HT-29 (cell line): ENCODE measurements at places on chromosomes 2 and 18. TPM values are rescaled to one million over a fixed set of nuclear protein-coding genes. Genes with fewer than 3 reads are reported as not detected.

GRCh38 chr2:74573747-74574562 lies 19.4 kb downstream of the DOK1 start:
- DNase-seq = no peak

Gene TCF23
- total RNA-seq = not detected in 2 replicates

- DNase-seq = no peak
Observed at GRCh38 chr2:109231428-109231827, 102.4 kb downstream of the SH3RF3 start.

DNA sequence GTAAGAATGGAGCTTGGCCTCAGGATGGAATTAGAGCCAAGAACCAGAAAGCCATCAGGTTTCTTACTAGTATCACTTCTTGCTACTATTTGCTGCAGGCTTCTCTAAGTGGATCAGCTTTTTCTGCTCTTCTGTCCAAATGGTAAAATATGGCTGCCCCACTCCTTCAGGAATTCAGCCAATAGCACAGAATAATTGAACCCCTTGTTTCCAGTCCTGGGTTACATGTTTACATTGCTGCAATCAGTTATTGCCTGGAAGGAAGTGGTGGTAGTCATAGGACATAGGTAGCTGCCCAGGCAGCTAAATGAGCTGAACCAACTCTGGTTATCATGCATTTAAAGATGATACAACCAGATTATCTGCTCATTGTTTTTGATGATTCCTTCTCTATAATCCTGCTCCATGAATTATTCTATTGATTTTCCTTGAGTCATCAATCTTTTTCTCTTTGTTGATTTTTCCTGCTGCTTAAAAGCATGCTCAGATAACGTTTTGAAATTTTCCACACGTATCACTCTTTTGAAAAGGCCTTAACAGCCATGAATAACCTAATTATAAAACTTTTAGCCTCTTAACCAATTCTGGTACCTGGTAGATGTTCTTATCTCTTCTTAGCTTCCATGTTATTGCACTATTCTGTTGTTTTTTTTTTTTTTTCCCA lies 12.6 kb downstream of the AGPS start:
- no peak for DNase-seq

GRCh38 chr2:11343650-11344341 lies 640 bp downstream of the ROCK2 start:
- peak; percentile 71 for DNase-seq

Gene DPY30
- total RNA-seq = 61.4 and 63.7 TPM in 2 replicates

- DNase-seq = no peak
Observed at GRCh38 chr18:63105636-63106316, 213.8 kb downstream of the BCL2 start.

DNA sequence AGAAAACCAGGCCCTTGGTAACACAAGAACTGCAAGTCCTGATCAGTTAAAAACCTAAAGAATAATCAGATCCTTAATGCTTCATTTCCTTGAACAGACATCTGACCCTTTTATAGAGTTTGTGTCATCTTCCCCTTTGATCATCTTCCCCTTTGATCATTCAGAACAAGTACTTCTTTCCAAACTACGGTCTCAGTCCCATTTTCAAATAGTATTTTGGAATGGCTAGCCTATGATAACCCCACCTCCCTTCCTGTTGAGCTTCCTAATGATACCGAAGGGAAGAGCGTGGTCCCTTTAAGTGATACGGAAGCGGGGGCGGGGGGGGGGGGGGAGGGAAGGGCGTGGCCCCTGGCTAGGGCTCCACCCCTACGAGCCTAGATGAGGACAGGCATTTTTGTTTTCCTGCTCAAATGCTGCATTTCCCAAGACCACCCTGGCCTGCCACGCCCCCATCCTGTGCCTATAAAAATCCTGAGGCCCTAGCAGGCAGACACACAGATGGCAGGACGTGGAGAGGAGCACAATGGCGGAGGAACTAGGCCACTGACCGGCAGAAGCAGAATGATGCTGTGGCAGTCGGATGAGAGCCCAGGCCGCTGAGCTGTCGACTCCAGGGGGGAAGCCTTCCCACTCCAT lies 24.1 kb upstream of the CHRNA1 start:
- DNase-seq = peak; percentile 9

GRCh38 chr18:26185267-26185666 lies 41.0 kb upstream of the TAF4B start:
- no peak for DNase-seq

DNA sequence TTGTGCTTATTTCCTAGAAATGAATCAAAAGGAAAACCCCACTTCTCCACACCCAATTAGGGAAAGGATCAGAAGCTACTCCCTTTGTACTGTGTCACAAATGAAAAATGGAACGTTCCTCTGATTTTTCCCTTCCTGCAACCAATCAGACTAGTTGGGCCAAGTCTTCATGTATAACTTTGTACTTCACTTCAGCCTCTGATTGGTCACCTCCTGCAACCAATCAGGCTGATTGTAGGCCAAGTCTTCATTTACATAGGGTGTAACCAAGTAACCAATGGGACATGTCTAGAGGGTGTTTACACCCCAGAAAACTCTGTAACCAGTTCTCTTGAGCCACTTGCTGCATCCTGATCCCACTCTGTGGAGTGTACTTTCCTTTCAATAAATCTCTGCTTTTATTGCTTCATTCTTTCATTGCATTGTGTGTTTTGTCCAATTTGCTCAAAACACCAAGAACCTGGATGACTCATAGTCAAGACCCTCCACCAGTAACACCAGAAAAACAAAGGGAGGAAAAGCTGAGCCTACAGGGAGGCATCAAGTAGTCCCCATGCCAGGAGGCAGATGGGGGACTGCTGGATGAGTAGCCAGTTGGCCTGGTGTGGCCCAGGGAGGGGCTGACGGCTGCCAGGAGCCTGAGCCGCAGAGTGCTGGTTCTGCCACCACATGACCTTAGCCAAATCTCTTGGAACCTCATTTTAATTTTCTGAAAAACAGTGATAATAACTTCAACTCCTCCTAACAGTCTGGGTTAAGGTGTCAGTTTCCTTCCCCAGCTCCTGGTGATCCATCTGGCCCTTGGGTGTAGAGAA lies 46.1 kb downstream of the SOWAHC start:
- DNase-seq = no peak

Gene LRRC30
- not detected in 2 replicates for total RNA-seq

- no peak for DNase-seq
Observed at GRCh38 chr18:10135302-10135926, 221.6 kb downstream of the VAPA start.

Gene CFC1
- total RNA-seq = not detected in 2 replicates

Gene C2orf78
- total RNA-seq = not detected in 2 replicates

- no peak for DNase-seq
Observed at GRCh38 chr18:46423226-46423805, 233.7 kb downstream of the LOXHD1 start.

GRCh38 chr2:162243715-162244114 lies 470 bp upstream of the FAP start:
- DNase-seq = no peak
